Activated CD4-positive, CD25-positive, alpha-beta regulatory T cell treated with anti-CD3 and anti-CD28 coated beads, Interleukin-2, amount 50 U/mL, for 16 hours (primary cell): ENCODE measurements at places on chromosomes 12 and 14.

GRCh38 chr14:22320362-22320750 lies 268.7 kb downstream of the DAD1 start:
- DNase-seq, result no peak

DNA sequence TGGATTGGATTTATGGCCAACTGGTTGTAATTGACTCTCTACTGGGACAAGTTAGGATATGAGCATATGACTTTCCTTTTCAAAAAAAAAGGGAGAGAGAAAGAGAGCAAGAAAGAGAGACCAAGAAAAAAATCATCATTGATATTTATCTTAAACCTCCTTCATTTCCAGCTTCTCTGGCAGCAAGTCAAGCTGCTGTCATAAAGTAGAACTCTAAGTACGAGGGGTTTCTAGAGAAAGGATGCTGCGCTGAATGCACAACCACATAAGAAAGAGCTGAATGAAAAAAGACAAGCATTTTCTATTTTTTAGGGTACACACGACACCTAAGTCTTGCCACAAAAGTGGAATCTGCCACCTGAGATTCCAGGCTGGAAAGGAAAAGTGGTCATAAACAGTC lies 182.6 kb downstream of the SLC25A21 start:
- no peak for DNase-seq

DNA sequence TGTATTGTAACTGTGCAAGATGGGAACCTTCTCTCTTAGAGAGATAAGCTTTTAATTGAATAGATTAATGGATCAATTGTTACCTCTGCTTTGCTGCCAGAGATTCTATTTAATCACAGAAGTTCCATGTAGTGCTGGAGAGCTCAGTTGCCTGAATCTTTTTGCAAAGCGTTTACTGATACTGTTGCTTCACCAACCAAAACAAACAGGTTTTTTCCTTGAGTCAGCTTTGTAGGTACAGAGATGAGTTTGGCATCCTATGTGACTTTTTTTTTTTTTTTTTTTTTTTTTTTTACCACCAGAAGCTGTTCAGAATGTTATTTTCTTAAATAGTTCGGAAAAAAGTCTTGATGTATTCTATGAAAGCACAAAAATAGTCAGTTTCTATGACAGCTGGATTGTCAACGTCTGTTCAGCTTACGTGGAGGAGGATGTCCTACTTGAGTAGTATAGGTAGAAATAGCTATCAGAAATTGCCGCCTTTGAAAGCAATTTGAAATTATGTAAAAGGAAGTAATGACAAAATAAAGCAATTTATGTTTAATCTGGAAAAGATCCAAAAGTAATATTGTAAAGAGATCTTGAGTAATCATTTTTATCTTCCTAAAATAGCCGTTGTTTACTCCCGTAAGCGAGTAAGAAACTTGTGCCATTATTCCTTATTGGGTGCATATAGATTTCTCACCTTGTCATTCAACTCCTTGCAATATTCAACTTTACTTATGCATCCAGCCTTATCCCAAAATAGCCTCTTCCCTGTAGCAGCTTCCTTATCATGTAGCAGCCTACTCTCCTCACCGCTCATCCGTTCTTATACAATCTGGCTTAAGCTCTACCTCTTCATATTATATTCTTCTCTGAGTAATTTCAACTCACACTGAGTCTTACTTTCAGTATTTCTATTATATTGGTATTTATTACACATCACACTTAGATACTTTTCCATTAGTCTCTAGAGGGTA lies 5.2 kb downstream of the LRRK2 start:
- no peak for DNase-seq

- no peak for DNase-seq
Observed at GRCh38 chr12:130504840-130505175, 167.1 kb downstream of the PIWIL1 start.

DNA sequence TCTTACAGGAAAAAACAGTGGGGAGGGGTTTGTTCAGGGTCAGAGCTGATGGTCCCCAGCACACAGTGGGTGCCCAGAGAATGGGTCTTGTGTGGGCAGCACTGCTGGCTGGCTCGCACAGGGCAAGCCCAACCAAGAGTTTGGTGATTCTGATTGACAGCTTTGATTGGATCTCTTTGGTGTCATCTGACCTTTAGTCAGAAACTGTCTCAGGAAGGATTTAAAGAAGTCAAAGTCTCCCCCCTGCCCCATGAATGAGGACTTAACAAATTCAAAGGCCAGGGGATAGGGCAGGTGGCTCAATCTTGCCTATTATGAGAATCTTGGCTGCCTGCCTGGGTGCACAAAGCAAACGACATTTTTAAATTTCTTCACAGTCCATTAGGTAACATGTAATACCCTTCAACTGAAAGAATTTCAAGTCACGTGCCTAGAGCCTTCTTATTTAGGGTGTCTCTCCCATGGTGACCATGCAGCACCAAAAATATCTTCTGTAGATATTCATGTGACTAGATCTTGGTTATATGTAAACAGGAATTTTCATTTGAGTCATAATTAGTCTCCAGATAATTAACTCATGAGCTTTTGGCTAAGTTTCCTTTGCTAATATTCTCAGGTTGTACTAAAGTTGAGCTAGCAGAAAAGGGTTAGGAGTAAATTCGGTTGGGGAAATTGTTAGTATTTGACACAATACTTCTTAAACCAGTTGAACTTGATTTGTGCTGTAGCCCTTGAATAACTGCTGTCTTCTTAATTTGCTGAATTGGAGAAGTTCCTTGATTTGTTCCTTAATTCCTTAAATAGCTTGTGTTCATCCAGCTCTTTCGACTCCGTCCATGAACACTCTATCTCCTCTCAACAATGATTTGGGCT lies 54.5 kb upstream of the HECTD1 start:
- no peak for DNase-seq

DNA sequence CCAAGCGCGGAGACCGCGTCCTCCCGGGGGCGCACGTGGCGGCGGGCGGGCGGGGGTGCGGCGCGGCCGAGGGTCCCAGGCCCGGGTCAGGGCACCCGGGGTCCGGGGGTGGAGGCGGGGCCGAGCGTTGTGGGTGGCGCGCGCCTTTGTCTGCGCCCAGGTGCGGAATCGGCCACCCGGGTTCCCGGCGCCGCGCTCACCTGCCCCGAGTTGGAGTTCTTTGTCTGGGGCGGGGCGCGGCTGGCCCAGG lies 50.1 kb downstream of the LRCOL1 start:
- DNase-seq, result no peak

DNA sequence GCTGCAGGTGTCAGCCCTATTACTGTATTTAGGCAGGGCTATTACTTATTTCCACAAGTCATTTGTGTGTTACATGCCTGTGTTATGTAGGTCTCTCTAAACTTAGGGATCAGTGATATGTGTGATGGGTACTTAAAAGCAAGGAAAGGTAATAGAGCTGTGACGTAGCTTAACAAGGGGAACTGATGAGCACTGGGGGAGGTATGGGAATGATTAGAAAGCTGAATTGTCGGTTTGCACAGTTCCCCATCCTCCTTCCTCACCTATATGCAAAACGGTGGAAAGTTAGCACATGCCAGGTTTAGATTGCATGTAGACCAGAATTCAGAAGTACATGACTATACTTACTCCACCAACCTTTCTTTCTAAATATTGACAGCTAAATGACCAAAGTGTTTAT lies 494.3 kb upstream of the GARIN6 start:
- DNase-seq, result no peak

DNA sequence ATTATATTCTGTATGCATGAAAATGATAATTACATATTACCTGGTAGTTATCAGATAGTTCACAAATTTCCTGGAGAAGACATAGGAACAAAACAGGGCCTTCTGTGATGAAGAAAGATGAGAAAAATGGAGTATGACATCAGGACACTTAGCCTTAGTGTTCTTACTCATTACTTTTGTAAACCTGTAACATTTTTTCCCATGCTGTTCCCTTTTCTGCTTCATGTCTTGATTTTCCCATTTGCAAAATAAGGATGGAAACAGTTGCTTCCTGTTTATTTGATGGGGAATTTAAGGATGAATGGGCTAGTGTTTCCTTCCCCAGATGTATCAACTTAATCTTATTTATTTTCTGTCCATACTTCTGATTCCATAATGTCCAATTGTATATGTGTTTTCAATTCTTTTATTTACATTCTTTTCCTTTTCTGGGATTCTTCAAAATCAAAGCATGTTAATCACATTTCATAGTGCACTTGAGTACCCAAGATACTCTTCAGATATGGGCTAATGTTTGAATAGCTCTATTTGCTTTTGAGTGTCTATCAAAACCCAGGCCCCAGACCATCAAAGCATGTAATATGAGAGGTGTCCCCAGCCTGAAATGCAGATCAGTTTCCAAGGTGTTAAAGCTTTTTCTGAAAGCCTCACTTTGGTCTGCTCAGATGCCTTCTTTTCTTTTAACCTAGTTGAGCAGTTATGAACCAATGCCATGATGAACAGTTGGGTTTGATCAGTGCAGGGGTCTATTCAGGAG lies 260.5 kb downstream of the RAD51B start:
- no peak for DNase-seq

GRCh38 chr12:110365489-110366320 lies 37.8 kb downstream of the ANAPC7 start:
- DNase-seq, result no peak

- no peak for DNase-seq
Observed at GRCh38 chr12:54163147-54163546, 25.6 kb downstream of the SMUG1 start.

GRCh38 chr12:7499636-7500035 lies 3.9 kb downstream of the CD163 start:
- DNase-seq, result no peak

DNA sequence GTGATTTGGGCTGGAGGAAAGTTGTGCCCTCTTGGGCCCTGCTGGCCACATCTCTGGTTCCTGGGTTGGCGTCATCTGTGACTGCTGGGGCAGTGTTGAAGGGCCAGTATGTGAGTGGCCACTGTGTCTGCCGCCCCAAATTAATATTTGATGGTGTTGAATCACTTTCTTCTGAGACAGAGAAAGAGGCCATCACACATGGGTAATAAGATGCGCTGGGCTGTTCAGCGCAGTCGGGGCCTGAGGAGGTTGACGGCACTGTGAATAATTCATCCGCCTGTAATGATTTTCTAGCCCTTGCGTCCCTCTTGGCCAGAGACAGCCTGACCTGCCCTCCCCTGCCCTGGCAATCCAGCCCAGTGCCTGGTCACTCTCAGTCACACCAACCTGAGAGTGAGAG lies 56.2 kb upstream of the BEGAIN start:
- no peak for DNase-seq

DNA sequence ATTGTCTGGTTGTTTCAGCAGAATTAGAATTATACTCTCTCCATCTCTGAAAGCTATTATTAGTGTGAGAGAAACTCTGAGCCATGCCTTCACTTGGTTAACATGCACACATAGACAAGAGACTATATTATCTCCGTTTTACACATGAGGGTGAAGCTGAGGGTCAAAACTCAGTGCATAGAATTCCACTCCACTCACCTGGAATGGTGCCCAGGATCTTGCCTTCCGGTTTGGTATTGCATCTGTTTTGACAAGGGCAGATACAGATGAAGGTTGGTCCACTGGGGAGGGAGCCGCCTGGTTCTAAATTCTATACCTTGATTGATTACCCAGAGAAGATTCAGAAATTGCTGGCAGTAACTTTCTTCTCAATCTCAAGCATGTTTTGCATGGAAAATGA lies 149.5 kb upstream of the PELI2 start:
- DNase-seq, result no peak

DNA sequence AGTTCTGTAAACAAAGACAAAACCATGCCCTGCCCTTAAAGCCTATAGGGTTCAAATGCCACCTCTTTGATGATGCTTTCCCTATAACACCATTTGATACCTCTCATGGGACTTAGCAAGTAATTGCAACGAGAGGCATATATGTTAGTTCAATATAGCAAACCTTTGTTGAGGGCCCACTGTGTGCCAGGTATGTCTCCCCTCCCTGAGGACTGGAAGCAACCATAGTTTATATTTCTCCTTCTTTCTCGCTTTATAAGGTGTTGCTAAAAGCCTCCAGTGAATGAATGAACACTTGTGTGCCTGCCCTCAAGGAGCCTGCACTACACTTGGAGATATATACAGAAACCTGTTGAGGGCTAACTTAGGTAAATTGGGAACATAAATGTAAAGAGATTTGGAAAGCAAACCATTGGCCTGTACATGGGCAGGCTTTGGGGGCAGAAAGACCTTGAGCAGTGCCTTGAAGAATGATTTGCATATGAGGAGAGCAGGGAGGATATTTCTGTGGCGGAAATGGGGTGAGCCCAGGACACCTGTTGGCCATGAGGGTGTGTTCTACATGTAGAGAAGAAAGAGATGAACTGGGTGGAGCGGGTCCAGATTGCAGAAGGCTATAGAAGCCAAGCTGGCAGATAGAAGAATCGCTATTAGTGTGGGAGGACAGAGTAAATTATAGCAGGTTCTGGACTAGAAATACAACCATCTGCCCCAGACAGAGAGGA lies 1.8 kb upstream of the CKAP4 start:
- no peak for DNase-seq

DNA sequence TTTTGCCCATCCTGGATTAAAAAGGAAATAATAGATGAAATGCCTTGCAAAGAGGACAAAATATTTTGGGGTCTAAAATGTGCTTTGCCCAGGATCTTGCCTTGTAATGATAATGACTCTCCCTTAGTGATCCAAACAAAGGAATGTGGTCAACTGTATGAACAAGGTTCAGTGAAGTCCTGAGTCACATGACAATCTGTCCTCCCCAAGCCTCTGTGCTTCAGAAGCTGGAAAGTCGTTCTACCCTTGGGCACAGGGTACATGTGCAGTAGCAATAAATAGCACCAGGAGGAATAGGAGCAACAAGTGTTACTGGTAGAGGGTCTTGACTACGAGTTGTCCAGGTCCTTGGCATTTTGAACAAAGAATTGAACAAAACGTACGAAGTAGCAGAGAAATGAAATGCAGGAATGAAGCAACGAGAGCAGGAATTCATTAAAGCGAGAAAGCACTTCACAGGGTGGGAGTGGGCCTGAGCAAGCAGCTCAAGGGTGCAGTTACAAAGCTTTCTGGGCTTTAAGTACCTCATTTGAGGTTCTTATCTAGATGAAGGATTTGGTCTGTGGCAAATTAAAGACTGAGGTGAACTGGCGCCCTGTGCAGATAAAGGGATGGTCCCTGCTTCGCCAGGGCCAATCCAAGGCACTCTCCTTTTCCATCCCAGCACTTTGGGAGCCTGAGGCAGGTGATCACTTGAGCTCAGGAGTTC lies 65.8 kb downstream of the RESF1 start:
- DNase-seq, result no peak

DNA sequence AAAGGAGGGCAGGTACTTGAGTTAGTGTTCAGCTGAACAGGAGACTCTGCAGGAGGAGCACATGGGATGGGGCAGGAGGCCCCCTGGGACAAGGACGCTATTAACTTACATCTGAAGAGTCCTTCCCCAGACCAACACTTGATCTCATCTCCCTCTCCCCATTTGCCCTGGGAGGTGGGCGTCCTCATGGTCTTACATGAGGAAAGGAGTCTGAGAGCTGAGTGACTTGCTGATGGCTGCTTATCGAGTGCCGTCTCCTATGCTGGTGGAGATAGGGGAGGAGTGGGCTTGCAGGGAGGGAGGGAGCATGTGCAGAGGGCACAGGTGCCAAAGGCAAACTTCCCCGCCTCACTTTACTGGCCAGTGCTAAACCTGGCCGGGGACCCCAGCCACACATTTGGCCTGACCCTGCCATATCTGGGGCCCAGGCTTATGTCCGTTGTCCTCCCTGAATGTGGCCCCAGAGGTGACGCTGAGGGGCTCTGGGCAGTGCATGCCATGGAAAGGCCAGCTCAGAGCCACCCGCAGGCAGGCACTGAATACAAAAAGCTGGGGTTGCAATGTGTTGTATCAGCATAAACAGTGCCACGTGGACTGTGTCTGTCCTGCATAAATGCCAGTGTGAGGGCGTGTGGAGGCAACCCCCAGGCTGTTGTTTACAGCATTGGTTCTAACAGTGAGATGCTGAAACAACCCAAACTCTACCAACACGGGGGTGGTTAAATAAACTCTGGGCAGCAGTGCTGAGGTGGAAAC lies 29.4 kb downstream of the FAIM2 start:
- DNase-seq, result no peak
